ENCODE measurements at places on chromosomes 13 and 19.
A peak's percentile ranks its signal among the peaks of the same experiment; 100 is the strongest.

- DNase-seq, result no peak
These were observed 93.2 kb downstream of the TSHZ3 start for GRCh38 chr19:31255831-31256592.

DNA sequence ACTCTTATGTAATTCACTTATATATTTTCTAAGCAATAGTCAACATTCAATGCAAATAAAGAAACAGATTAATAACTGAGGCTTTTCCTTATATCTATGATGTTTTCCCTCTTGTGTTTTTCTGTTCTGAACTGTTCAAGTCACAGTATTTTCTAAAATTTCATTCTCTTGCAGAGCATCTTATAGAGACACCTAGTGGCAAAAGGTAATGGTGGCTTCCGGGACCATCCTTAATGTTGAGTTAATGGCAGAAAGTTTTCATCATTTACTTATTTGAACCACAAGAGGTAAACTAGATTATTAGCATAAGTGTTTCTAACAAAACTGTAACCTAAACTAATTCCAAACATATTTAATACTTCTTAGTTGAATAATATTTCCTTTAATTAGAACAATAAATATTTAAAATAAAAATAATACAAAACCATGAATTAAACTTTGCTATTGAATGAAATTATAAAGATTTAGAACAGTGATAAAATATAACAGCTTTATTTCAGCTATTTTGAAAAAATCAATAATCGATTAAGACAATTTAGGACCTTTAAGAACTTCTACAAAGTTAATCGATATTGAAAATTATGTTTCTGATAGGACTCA is 1.7 kb upstream of the SLITRK5 start:
- no peak for DNase-seq

DNA sequence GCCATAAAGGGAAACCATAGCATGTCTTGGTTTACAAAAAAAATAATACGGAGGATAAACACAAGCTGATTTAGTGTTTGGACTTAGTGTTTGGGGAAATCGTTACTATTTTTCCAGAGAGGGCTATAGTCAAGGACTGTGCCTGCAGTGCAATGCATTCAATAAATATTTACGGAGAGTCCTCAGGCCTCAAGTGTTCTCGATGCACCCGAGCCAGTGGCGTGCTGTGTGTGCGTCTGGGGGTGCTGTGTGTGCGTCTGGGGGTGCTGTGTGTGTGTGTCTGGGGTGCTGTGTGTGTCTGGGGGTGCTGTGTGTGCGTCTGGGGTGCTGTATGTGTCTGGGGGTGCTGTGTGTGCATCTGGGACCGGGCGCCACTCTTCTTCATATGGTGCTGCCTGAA is 71.7 kb upstream of the GTF3A start:
- DNase-seq, result no peak

GRCh38 chr19:48656840-48657474 is 11.0 kb upstream of the CA11 start:
- peak; percentile 69 for DNase-seq

- DNase-seq, result no peak
These were observed 510.1 kb upstream of the NBEA start for GRCh38 chr13:34431827-34432581.

DNA sequence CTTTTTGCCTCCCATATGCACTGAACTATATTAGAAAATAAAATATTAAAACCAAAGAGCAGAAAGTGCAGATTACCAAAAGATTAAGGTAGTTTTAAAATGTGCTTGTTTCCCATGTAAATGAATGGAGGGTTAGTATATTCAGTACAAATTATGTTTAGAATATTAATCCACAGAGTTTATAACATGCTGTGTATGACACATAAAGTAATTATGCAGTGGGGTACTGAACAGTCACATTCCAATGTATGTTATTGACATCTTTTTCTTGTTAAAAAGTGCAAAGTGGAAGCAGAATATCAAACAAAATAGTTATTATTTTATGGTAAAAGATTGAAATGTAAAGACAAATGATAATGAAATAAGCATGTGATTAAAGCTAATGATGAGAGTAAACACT is 79.3 kb downstream of the GPC6 start:
- no peak for DNase-seq

- DNase-seq, result no peak
These were observed 646.4 kb downstream of the TBC1D4 start for GRCh38 chr13:74835579-74835978.

- no peak for DNase-seq
These were observed 14.1 kb upstream of the PCDH8 start for GRCh38 chr13:52862358-52863206.

DNA sequence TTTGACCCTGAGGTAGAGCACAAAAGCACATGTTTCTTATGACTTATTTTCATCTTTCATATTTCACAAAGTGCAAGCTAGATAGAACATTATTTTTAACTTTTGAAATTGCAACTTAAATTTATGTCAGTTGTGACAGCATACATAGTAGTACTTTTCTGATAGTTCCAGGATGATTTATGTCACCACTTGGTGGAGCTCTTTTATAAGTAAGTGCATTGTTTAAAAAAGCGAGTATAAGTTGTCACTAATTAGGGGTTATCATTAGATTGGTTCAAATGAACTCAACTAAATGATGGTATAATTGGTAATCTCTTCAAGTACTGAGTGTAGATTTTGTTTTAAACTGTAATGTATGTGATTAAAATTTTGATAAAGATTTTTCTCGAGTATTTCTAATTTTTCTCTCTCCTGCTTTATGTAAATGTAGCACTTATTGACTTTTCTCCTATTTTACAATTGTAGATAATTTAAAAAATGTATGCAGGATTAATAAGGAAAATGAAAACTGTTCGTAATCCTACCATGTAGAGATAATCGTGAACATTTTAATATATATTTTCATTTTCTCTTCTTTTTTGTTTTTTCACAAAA is 31.1 kb downstream of the RB1 start:
- peak; percentile 16 for DNase-seq

DNA sequence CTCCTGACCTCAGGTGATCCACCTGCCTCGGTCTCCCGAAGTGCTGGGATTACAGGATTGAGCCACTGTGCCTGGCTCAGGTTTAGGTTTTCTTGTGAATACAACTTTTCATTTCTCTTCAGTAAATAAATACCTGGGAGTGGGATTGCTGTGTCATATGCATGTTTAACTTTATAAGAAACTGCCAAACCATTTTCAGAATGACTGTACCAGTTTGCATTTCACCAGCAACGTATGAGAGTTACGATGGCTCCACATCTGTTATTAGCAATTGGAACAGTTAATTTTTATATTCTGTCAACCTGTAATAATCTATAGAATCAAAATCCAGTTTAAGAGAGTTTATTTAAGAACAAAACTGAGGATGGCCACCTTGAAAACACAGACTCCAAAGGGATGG is 52.2 kb downstream of the TEX26 start:
- no peak for DNase-seq

- DNase-seq, result peak; percentile 60
These were observed 444.8 kb downstream of the FOXO1 start for GRCh38 chr13:40221460-40222201.

DNA sequence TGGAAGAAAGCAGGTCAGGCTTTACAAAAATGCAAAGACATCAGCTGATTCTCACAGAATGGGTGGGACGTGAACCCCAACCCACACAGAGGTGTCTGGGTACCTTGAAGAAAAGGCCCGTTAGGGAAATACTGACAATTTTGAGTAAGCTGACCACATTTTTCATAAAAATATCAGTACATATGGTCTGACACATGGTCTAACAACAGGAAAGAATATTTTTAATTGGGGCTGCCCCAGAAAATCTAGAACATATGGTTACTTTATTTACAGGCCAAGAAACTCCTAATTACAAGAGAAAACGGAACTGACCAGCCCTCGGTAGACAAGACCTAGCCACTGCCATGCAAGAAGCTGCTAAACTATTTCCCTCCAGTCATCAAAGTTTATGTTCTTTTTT is 48.7 kb upstream of the ITM2B start:
- DNase-seq, result no peak

- DNase-seq, result no peak
These were observed 768.6 kb downstream of the UQCRFS1 start for GRCh38 chr19:28444362-28444761.

DNA sequence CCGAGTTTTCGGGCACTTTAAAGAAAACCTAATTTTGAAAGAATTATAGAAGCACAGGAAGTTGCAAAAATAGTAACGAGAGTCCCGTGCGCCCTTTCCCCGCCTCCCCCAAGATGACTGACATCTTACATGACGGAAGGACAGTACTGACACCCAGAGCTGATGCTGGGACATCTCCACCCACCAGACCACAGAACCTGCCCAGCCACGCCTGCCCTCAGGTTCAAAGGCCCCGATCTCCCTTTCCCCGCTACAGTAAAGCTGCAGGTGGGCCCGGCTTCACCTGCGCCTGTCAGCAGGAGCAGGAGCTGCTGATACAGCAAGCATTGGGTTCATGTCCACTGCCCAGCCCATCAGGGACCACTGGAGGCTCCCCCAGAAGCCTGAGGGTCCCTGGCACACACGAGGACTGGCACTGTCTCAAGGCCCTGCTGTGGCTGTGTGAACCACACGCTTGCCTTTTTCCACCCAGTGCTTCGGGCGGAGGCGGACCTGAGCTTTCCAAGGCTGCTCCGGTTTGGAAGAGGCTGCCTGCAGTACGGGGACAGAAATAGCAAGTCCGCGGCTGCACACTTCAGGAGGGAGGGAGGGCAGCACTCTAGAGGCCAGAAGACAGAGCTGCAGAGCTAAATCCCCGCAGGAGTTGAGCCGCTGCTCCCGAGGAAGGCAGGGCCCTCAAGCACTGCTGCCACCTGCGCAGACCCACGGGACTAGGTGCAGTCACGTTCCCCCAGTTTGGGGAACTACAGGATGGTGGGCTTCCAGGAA is 8.7 kb downstream of the MAP2K2 start:
- no peak for DNase-seq

GRCh38 chr19:4268816-4269430 is 10.1 kb upstream of the SHD start:
- no peak for DNase-seq

GRCh38 chr13:84821261-84821660 is 939.0 kb upstream of the SLITRK1 start:
- DNase-seq, result no peak

GRCh38 chr13:20528452-20528851 is 2.8 kb upstream of the CRYL1 start:
- DNase-seq, result no peak

DNA sequence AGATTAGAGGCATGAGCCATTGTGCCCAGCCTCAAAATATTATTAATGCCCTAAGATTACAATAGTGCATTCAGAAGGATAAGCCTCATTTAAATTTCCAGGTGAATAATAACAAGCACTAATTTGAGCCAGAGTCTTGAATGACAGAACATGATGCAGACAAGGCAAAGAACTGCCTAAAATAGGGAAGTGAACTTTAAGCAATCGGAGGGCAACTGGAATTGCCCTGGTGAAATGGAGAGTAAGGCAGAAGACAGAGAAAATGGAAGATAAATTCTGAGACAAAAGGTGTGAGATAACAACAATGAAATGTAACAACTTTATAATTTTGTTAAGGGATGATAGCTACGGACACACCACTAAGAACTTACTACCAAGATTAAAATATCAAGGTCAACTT is 199.9 kb downstream of the DIAPH3 start:
- no peak for DNase-seq

DNA sequence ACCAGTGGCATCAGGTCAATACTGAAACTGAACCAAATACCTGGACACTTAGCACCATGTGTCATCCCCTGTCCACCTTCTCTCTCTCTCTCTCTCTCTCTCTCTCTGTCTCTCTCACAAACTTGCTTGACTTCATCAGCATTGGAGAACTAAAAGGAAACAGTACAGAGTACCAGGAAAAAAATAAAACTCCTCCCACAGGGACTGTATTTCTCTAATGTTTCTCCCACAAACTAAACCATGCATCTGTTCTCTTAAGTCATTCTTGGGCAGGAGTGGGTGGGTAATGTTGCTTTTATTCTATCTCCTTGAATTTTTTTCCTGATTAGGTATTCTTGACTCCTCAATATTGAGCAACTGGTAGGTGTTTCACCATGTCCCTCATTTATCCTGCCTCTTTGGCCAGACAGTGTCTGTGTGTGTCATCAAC is 112.9 kb upstream of the CACNA1A start:
- DNase-seq, result peak; percentile 27

DNA sequence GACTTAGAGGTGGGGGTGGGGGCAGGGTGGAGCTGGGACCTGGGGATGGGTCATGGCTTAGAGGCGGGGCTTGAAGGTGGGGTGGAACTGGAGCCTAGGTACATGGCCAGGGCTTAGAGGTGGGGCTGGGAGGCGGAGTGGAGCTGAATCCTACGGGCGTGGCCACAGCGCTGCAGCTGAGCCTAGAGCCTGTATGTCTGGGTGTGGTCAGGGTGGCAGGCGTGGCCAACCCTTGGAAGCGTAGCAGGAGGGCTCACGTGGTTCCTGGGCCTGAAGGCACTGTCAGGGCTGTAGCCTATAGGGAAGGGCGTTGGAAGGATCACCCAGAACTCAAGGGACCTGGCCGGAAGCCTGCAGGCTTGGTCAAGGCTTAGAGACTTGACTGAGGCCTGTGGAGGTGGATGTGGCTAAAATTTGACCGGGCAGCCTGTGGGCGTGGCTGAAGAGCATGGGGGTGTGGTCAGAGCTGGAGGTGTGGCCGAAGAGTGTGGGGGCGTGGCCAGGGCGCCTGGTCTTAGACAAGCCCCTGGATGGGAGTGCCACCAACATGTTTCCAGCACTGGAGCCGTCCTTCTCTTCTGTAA is 24.3 kb downstream of the COLGALT1 start:
- no peak for DNase-seq

GRCh38 chr19:12295191-12295590 is 508 bp upstream of the ZNF44 start:
- no peak for DNase-seq

GRCh38 chr13:31674051-31674450 is 65.3 kb upstream of the RXFP2 start:
- DNase-seq, result peak; percentile 14

DNA sequence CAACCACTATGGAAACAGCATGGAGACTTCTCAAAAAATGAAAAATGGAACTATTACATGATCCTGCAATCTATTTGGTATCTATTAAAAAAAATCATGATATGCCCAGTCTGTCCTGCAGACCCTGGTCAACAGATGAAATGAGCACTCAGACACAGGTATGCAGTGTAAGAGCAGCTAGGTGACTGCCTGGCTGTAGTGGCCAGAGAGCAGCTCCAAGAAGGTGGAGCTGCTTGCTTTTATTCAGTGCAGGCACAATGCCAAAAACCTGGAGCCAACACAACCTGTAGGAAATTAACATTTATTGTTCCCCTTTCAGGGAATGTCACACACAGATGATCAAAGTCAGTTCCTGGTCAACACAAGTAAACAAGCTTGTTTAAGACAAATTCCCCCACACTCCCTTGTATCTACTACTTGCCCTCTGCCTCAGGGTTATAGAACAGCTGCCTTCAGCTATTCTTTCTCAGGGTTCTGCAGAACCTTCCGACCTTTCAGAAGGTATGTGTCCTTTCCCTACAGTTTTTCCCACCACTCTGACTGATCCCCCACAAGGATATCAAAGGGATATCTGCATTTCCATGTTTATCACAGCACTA is 933.7 kb upstream of the SLITRK5 start:
- DNase-seq, result no peak
